ENCODE measurements at places on chromosomes 2 and 18.

DNA sequence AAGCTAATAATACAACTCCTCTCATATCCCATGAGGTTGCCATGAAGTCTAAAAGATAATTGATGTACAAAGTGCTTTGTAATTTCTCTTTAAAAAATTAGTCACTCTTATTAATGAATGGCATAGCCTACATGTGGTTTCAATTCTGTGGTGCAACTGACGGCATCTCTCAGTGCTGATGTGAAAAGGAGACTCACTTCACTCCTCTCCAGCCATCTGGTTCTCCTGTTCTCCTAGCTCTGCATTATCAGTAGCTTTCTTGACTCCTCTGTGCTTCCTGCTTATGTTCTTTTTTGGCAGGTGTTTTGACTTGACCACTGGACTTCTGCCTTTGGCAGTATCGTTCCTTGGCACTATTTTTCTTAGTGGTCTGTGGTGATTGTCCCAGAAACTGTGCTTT is 134.9 kb upstream of the ZFP36L2 start:
- DNase-seq, result no peak

GRCh38 chr2:124915567-124915966 is 890.5 kb downstream of the CNTNAP5 start:
- no peak for DNase-seq

DNA sequence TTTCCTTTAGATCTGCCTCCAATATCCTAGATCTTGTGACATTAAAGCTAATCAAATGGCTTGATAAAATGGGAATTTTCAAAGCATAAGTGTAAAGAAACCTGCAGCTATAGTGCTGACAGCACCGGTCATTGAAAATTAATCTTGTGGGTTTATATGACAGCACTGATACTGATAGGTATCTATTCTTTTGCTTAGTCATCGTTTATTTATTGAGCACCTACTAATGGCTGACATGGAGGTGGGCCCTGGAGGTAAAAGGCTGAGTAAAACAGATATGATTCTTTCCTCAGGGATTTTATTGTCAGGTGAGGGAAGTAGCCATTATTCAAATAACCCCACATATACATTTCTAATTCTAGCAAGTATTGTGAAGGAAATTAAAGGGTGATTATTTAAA is 282.5 kb downstream of the LRRTM1 start:
- DNase-seq, result no peak

DNA sequence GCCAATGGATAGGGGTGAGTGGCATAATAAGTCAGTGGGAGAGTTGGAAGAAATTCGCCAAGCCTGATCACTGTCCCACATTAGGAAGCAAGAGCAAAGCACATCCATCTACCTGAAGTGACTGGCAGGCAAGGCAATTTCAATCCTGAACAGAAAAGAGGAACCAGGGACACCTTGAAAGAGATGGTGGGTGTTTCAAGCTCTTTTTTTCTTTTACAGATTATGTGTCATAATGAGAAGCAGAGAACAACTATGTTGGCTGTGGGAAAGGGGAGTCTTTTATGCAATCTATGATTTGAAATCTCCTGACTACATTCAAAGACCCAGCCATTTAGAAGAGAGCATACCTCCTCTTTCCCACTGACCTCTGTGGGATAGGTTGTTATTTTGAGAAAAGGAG is 63.5 kb downstream of the TGIF1 start:
- no peak for DNase-seq

DNA sequence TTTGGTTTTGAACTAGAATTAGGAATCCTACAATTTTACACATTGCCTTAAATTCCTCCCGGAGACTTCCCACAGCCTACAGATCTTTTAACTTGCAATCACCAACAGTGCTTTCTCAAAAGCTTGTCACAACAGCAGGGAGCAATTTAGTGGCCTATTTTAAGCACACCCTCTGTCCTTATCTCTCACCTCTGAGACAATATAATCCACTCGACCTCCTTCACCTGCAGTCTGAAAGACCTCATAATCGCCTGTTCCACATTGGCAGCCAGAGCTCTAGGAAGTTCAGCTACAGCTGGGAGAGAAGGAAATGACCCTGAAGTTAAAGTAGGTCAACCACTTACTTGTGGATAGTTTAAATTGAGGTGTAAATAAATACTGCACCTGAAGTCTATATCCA is 249.7 kb upstream of the DLGAP1 start:
- no peak for DNase-seq

DNA sequence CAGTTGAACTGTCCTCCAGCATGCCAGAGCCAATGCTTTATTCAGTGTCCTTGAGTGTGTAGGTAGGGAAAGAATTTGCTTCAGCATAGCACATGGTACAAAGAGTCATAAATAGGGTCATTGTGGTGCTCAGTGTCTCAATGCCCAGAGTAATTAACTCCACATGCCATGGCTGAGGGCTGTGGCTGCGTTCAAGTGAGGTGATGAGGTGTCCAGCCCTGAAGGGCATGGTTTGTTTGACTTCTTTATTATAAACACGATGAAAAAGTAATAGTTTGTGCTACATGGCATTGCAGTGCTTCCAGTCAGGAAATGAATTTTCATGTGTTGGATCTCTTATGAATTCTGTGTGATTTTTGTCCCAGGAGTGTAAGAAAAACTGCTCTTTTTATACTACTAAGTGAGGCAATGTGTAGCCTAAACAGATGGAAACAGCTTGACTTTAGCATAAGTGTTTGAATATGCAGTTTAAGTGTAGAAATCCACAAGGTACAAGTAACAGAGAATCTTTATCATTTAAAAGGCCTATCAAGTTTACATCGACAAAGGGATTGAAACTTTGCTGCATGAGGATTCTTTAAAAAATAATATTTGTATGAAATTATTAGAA is 507.9 kb upstream of the CDH2 start:
- no peak for DNase-seq

All from activated CD4-positive, CD25-positive, alpha-beta regulatory T cell treated with anti-CD3 and anti-CD28 coated beads, Interleukin-2, amount 50 U/mL, for 16 hours (primary cell).